ENCODE measurements at places on chromosomes 16 and 17.
A peak's percentile ranks its signal among the peaks of the same experiment; 100 is the strongest.

GRCh38 chr16:24589997-24590396, 50.6 kb downstream of the RBBP6 start:
- no peak for DNase-seq

DNA sequence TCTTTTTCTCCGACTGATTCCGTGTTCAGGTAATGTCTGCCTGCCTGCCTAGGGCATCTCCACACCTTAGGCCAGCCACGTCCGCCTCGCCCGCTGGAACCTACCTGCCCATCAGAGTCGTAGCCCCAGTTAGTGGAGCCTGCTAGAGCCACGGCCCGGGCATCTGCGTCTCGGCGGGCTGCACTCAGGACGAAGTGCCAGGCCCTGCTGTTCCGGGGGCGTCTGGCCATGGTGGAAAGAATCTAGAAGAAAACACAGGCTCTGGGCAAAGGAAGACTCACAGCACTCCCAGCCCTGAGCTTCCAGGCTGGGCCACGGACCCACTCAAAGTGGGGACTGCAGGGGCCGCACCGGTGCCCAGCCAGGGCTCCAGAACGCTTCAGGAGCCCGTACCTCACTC, 1.1 kb downstream of the SPSB3 start:
- DNase-seq: no peak

DNA sequence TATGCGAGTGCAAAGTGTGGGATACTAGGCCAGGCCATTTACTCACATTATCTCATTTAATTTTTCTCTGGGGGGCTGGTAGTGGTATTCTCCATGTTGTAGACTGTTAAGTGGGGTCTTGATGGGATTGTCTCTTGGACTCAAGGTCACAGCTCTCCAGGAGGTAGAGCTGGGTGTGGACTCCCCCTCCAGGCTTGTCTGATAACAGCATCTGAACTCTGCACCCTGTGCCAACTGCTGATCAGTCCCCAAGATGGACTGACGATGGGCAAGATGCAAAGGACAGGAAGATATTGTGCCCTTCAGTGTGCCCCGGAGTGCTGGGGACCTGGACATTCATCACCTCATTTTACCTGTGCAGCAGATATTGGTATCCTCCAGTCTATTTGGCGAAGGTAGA, 147.8 kb downstream of the MSI2 start:
- DNase-seq: no peak

DNA sequence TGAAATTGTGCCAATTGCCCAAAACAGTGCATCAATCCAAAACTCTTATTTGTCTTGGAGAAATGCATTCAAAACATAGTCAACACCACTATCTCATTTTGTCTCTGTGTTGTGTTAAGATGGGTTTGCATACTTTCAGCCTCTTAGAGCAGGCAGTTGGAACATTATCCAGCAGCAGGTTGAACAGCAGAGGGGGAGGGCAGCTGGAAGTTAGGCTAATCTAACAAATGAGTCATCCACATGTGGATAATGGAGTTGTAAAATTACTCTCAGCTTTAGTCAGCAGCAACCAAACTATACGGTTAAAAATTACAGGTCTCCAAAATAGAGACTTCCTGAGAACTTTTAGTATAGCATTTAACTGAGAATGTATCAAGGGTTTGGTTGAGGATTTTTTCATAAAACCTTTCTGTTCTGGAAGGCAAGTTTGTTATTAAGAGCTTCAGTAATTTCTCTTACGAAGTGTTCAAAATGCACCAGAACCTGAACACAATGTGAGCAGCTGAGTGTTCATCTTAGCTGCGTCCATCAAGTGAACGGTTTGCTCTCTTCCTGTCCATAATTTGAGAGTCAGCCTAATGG, 46.3 kb downstream of the PRKCA start:
- DNase-seq: peak; percentile 56

DNA sequence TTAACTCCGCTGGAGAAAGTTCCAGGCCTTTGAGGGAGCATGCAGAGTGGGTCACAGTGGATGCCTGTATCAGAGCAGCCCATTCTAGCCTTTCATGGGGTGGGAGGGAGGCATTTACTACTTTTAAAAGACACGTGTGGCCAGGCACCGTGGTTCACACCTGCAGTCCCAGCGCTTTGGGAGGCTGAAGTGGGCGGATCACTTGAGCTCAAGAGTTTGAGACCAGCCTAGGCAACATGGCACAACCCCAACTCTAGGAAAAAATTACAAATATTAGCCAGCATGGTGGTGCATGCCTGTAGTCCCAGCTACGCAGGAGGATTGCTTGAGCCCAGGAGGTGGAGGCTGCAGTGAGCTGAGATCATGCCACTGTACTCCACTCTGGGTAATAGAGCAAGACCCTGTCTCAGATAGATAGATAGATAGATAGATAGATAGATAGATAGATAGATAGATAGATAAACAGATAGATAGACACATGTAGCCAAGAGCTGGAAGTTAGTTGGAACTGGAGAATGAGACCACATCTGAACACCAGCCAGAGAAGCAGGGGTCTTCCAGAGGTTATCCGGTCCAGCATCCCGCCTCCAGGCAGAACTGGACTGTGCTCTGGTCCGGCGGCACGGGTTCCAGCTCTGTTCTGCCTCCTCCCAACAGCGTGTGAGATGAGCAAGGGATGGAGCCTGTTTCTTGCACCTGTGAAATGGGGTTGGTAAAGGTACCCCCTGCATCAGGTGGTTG, 3.6 kb downstream of the ADCY7 start:
- DNase-seq: no peak

- no peak for DNase-seq
Measured at GRCh38 chr16:28537076-28537475, 1.7 kb downstream of the NUPR1 start.

- no peak for DNase-seq
Measured at GRCh38 chr16:10967986-10968385, 23.6 kb downstream of the CLEC16A start.

DNA sequence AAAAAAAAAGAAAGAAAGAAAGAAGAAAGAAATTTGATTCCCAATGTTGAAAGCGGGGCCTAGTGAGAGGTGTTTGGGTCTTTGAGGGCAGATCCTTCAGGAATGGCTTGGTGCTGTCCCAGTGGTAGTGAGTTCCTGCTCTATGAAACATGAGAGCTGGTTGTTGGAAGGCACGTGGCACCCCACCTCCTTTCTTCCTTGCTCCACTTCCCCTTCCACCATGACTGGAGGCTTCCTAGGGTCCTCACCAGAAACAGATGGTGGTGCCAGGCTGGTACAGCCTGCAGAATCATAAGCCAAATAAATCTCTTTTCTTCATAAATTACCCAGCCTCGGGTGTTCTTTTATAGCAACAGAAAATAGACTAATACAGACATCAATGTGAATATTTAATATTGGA, 147.3 kb upstream of the KCNJ18 start:
- DNase-seq: no peak

GRCh38 chr17:60421273-60422161, 772 bp upstream of the CHCT1 start:
- no peak for DNase-seq

DNA sequence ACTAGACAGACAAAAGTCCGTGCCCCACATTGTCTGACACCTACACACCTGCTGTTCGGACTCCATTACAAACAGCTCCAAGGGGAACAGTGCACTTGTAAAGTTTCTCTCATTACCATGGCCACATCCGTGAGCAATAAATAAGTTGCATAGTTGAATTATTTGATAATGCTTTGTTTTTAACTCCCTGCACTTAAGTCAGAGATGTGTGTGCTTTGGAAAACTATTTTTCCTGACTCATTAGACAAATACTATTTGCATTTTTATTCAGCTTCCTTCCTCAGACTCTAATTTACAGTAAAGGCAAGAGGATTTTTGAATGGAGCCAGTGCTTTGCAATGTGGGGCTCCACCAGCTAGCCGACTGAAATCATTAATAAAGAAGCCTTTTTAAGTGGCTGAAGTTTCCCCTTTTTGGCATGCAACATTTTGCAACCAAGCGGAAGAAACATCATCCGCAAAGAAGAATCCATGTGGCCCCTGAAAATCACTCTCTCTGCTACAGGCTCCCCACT, 6.5 kb upstream of the CCL2 start:
- DNase-seq: peak; percentile 63

- no peak for DNase-seq
Measured at GRCh38 chr17:20241855-20242254, 225.5 kb downstream of the LGALS9B start.

- DNase-seq: no peak
Measured at GRCh38 chr17:74539281-74539820, 6.6 kb downstream of the CD300C start.

DNA sequence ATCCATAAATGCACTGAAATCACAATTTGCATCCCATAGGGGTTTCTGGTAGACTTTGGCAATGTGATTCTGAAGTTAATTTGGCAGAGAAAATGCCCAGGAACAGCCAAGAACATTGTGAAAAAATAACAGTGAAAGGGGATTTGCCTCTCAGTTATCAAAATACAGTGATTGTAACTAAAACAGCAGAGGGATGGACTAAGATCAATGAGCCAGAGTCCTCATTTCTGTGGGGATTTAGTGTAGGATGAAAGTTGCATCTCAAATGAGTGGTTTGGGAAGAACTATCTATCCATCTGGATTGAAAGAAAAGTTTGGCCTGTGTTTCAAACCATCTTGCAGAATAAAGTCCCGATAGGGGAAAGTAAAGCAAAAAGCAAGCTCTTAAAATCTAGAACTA, 28.1 kb downstream of the MYBBP1A start:
- DNase-seq: no peak

- DNase-seq: no peak
Measured at GRCh38 chr16:57044931-57045693, 47.3 kb upstream of the CPNE2 start.

DNA sequence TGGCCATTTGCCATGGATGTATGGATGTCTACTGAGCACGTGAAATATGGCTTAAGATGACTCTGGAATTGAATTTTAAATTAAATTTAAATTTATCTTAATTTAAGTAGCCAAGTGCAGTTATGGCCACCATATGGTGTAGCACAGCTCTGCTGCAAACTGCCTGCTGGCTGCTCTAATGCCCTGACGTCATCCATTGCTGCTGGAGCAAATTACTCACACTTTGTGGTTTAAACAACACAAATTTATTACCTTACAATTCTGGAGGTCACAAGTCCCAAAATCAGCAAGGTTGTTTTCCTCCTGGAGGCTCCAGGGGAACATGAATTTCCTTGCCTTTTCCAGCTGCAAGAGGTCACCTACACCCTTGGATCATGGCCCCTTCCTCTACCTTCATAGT, 679.3 kb upstream of the EEF2KMT start:
- no peak for DNase-seq

DNA sequence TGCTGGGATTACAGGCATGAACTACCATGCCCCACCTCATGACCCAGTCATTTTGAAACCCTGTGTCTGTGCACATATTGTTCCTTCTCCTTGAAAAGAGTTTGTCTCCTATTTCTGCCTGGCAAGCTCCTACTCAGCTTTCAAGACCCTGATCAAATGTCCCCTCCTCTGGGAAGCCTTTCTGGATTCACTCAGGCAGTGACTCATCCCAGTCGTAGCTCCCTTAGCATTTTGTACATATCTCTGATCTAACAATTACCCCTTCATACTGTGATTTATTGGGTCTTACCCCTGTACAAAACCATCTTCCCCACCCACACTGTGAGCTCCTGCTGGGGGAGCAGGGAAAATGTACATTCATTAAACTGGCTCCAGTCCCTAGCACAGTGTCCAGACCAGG, 18.1 kb upstream of the ABCC12 start:
- no peak for DNase-seq

GRCh38 chr17:8173871-8174322, 2.3 kb downstream of the TMEM107 start:
- no peak for DNase-seq

GRCh38 chr17:48344251-48344650, 85.8 kb downstream of the SKAP1 start:
- no peak for DNase-seq

GRCh38 chr16:9836118-9836736, 346.0 kb downstream of the GRIN2A start:
- DNase-seq: no peak

GRCh38 chr17:27402943-27403342, 53.3 kb upstream of the KSR1 start:
- DNase-seq: no peak

- no peak for DNase-seq
Measured at GRCh38 chr16:11231367-11231970, 24.5 kb downstream of the SOCS1 start.

- DNase-seq: no peak
Measured at GRCh38 chr16:88691129-88691813, 5.0 kb upstream of the SNAI3 start.

DNA sequence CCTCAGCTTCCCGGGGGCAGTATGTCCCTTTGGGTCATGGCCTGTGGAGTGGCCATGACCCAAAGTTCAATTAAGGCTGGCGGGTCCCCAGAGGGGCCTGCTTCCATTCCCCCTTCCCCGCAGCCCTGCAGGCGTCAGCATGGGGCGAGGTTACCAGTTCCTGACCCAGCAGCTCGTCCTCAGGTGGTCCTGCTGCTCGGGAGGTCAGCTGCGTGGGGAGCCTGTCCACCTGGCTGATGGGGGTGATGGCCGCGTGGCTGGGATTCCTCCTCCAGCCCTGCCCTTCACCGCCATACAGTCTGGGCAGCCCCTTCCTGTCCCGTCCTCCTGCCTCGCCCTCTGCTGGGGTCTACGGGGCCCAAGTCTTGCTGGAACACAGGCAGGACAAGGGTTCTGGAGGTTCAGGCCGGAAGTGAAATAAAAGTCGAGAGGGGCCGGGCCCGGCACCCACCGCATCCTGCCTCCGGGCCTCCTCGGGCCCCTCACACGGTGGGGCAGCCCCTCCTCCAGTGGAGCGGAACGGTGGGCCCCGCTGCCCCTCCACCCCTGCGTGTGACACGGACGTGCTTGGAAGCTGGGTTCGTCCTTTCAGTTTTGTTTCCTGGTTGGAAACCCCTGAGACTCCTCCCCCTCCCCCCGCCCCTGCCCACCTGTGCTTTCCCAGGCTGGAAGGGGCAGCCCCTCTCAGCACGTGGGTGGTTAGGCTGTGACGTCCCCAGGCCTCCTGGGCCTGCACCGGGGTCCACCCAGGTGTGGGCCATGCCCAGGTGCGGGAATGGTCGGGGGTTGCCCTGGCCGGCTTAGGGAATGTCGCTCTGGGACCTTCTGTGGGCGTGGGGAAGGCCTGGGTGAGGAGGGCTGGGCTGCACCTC, 6.8 kb downstream of the UBALD2 start:
- no peak for DNase-seq

DNA sequence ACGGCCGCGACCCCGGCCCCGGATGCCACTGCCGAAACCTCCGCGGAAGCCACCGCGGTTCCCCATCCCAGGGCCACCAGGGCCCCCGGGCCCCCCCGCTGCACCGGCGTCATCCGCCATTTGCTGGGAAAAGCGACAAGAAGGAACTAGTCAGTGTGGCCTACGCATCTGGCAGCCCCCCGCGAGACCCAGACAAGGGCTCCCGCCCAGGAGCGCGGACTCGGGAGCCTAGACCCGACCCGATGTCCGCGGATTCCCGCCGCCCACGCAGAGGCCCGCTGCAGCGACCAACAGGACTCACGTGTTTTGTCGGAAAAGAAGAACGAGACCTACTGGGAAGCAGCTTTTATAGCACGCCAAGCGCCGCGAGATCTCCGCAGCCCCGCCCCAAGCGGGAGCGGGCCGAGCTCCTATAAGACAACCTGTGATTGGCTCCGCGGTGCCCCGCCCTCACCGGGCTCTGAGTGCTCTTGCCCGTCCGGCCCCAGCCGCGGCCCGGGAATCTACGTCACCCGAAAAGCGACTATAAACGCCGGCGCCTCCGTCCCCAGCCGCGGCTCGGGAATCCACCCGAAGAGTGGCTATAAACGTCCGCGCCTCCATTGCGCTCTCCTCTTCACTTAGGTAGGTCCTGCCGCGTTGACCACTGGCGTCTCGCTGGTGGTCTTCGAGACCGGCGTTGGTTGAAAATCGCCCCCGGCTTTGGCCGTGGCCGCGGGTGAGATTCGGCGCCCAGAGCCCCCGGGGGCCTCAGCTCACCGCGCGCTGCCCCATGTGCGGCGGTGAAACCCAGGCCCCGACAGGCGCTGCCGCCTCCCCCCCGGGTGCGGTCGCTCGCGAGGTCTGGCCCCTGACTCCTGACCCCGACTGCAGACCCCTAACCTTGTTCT, at the start of gene RPS2:
TSS of gene RPS2 (minus strand) at position 321 of the 890 bp plus-strand sequence. CDS start at position 120, 201 bp downstream.
- DNase-seq: peak; percentile 89

Data from non-pigmented ciliary epithelial cell (primary cell).